Purkinje cell (primary cell): ENCODE measurements at places on chromosomes 4 and X. TPM values are rescaled to one million over a fixed set of nuclear protein-coding genes. Genes with fewer than 3 reads are reported as not detected.

The CSAG1 gene
- polyA plus RNA-seq: 0.86 TPM in 1 of 2 replicates, not detected in the other

The FLNA gene
- polyA plus RNA-seq: 4.9 TPM in 1 of 2 replicates, not detected in the other

The HPGDS gene
- polyA plus RNA-seq: 2.2 TPM in 1 of 2 replicates, not detected in the other

The TMEM156 gene
- 1.5 TPM in 1 of 2 replicates, not detected in the other for polyA plus RNA-seq

The PCYT1B gene
- polyA plus RNA-seq: 0.71 and 0.88 TPM in 2 replicates

The KANTR gene
- 8.3 and 14.1 TPM in 2 replicates for polyA plus RNA-seq

The GRIA2 gene
- polyA plus RNA-seq: 649 and 854 TPM in 2 replicates

The SEPTIN11 gene
- 486 and 545 TPM in 2 replicates for polyA plus RNA-seq

The IBSP gene
- 0.62 TPM in 1 of 2 replicates, not detected in the other for polyA plus RNA-seq

The ZBTB49 gene
- polyA plus RNA-seq: 0.52 TPM in 1 of 2 replicates, not detected in the other

The CLNK gene
- not detected in 2 replicates for polyA plus RNA-seq

The ABCD1 gene
- polyA plus RNA-seq: 0.07 and 2.8 TPM in 2 replicates

The SEPTIN6 gene
- polyA plus RNA-seq: 38.9 and 40.2 TPM in 2 replicates

The CCNQ gene
- polyA plus RNA-seq: 2.8 and 7.1 TPM in 2 replicates

The TMEM150C gene
- polyA plus RNA-seq: 0.78 and 7.0 TPM in 2 replicates

The KLB gene
- polyA plus RNA-seq: 0.85 TPM in 1 of 2 replicates, not detected in the other

The SHROOM4 gene
- 0.07 TPM in 1 of 2 replicates, not detected in the other for polyA plus RNA-seq

The GPR82 gene
- polyA plus RNA-seq: 0.42 and 0.85 TPM in 2 replicates

The PHOX2B gene
- not detected in 2 replicates for polyA plus RNA-seq

The CXorf49 gene
- polyA plus RNA-seq: not detected in 2 replicates

The HSPA4L gene
- polyA plus RNA-seq: 135 and 136 TPM in 2 replicates

The ADH1A gene
- not detected in 2 replicates for polyA plus RNA-seq

The RPA4 gene
- polyA plus RNA-seq: not detected in 2 replicates

The APLN gene
- polyA plus RNA-seq: not detected in 2 replicates

The NPY2R gene
- 0.63 TPM in 1 of 2 replicates, not detected in the other for polyA plus RNA-seq

The ERCC6L gene
- polyA plus RNA-seq: 0.42 TPM in 1 of 2 replicates, not detected in the other

The SCML2 gene
- 2.4 and 2.6 TPM in 2 replicates for polyA plus RNA-seq

The CXorf51B gene
- polyA plus RNA-seq: not detected in 2 replicates

The RRH gene
- 0.38 and 0.89 TPM in 2 replicates for polyA plus RNA-seq

The CPZ gene
- not detected in 2 replicates for polyA plus RNA-seq

The CDKL5 gene
- 6.5 TPM in 1 of 2 replicates, not detected in the other for polyA plus RNA-seq

The ADAM29 gene
- polyA plus RNA-seq: 0.86 and 1.8 TPM in 2 replicates

The COX7B2 gene
- polyA plus RNA-seq: not detected in 2 replicates

The RTL5 gene
- polyA plus RNA-seq: 3.0 and 3.5 TPM in 2 replicates

The SERPINA7 gene
- not detected in 2 replicates for polyA plus RNA-seq

The HSFX1 gene
- polyA plus RNA-seq: not detected in 2 replicates

The CAMK2D gene
- 126 and 167 TPM in 2 replicates for polyA plus RNA-seq

The CEP44 gene
- 10.0 and 21.4 TPM in 2 replicates for polyA plus RNA-seq

The CT47B1 gene
- polyA plus RNA-seq: not detected in 2 replicates

The OTC gene
- 0.15 TPM in 1 of 2 replicates, not detected in the other for polyA plus RNA-seq

The RNF128 gene
- polyA plus RNA-seq: 9.4 and 13.6 TPM in 2 replicates

The CSAG2 gene
- not detected in 2 replicates for polyA plus RNA-seq

The F8A1 gene
- polyA plus RNA-seq: 8.1 TPM in 1 of 2 replicates, not detected in the other

The CENPE gene
- polyA plus RNA-seq: 0.56 and 1.3 TPM in 2 replicates

The VCX gene
- polyA plus RNA-seq: not detected in 2 replicates

The PTCHD1 gene
- polyA plus RNA-seq: 5.9 and 6.7 TPM in 2 replicates

The NUP54 gene
- polyA plus RNA-seq: 16.9 TPM in 2 replicates

The EGF gene
- not detected in 2 replicates for polyA plus RNA-seq

The RS1 gene
- 2.8 TPM in 1 of 2 replicates, not detected in the other for polyA plus RNA-seq
